ENCODE measurements at places on chromosomes 7 and 10.

GRCh38 chr7:137880432-137880831, 33.7 kb upstream of the DGKI start:
- DNase-seq, result no peak

- DNase-seq, result no peak
Observed at GRCh38 chr7:142759433-142759832, 10.2 kb downstream of the PRSS1 start.

- no peak for DNase-seq
Observed at GRCh38 chr10:58968389-58968755, 208.1 kb upstream of the PHYHIPL start.

GRCh38 chr7:424961-425793, 94.5 kb downstream of the PDGFA start:
- DNase-seq, result no peak

DNA sequence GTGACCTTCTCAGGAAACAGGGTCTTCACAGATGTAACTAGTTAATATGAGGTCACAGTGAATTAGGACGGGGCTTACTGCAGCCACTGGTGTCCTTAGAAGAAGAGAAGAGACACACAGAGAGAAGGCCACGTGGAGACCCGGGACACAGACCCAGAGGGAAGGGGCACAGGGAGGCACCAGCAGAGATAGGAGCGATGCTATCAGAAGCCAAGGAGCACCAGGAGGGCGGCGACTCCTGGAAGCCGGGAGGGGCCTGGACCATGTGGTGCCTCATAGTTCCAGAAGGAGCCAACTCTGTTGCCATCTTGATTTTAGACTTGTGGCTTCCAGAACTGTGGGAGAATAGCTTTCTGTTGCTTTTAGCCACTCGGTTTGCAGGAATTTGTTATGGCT, 505.9 kb downstream of the TCERG1L start:
- no peak for DNase-seq

GRCh38 chr10:31770307-31770902, 158.2 kb downstream of the ARHGAP12 start:
- DNase-seq, result no peak

- DNase-seq, result no peak
Observed at GRCh38 chr10:79336739-79337138, 10.5 kb upstream of the PPIF start.

DNA sequence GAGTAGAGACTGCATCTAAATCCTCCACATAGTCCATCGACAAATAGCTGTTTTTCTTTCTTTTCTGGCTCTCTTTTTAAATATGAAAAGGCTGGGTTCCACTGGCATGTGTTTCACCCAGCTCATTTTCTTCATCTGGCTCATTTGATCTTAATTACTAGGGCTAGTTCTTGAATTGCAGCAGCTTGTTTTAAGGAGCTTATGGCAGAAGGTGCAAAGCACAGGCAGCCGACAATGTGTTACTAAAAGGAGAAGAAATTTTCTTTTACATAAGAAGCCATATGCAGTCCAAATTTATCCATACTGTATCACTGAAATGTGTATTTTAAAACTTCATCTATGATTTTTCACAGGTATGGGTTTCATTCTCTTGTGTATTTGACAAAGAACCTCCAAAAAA, 205.6 kb upstream of the PTER start:
- no peak for DNase-seq

- no peak for DNase-seq
Observed at GRCh38 chr7:30460246-30460633, 18.3 kb downstream of the NOD1 start.

GRCh38 chr7:6142871-6143380, 111.8 kb downstream of the ANKRD61 start:
- no peak for DNase-seq

- no peak for DNase-seq
Observed at GRCh38 chr7:935164-935873, 19.2 kb downstream of the ADAP1 start.

DNA sequence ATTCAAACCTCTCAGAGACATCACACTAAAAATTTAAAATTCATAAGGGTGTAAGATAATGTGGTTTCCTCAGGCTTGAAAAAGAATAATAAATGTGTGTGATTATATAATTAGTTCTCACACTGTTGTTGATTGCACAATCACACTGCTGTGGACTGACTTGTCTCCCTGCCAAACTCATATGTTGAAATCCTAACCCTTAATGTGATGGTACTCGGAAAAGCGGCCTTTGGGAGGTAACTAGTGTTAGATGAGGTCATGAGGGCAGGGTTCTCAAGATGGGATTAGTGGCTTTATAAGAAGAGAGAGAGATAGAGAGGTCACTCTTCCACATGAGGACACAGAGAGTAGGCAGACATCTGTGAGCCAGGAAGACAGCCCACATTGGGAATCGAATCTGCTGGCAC, 128.5 kb upstream of the COL1A2 start:
- DNase-seq, result no peak

DNA sequence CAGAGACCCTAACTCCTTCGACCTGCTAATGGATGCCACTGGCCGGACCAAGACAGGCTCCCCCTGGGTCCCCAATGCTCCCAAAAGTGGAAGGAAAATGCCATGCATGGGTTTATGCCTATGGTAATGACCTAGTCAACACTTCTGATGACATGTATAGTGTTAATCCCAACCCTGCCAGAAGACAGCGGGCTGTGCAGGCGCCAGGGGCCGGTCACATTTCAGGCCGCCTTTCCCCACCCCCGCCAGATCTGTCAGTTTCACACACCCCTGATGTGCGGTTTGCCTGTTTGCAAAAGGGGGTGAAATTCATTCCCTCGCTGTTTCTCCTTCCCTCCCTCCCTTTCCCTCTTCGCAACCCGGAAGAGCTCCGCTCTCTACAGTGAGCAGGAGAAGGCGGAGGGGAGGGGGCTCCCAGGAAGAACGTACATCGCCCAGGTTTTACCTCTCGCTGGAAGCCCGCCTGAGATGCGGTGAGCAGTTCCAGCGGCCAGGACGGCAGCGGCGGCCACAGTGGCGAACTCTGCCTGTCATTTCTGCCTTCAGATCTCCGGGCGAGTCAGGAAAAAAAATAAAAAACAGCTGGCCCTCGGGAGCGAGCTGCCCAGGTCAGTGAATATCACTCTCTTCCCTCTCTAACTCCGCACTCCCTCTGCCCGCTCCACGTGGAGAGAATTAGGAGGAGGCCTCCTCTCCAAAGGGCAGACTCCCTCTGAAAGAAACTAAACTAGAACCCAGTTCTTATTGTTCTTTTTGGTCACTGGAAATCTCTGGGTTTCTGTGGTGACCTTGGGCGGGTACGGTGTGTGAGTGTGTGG, 9.4 kb upstream of the GATA3 start:
- DNase-seq, result peak; percentile 39

DNA sequence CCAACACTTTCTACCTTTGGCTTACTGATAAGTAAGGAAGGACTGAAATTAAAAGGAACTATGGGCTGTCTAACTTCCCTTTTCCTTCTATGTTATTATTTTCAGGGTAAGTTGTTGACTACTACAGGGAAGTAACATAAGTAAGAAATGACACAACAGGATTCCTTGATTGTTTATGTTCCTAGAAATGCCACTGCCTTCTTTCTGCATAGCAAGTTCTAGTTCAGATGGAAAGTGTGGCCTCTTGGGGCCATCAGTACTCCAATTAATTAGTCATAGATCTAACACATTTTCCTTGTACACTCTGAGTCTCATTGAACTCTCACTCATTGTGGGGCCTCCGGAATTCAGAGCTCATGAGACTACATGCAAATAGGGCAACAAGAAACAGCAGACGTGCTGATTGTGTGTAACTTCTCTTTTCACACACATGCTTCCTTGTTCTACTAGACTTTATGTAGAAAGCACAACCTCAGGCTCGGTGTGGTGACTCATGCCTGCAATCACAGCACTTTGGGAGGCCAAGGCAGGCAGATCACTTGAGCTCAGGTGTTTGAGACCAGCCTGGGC, 35.3 kb upstream of the HIBADH start:
- no peak for DNase-seq

GRCh38 chr10:52216852-52217251, 97.2 kb upstream of the DKK1 start:
- DNase-seq, result no peak

DNA sequence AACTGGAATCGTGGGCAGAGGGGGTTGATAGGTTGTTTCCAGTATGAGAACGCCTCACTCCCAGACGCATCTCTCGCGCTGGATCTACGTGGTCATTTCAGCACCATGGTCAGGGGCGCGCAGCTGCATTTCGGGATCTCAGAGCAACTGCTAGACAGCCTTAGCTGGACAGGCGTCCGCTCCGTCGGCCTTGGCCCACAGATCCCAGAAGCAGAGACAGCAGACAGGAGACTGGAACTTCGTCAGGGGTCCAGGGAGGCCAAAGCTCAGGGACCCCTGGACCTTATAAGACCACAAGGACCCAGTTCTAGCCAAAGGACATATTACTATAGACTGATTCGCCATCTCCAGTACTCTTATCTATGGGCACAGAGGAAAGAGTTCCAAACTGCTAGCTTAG, 5.3 kb downstream of the NEUROG3 start:
- DNase-seq, result peak; percentile 83

DNA sequence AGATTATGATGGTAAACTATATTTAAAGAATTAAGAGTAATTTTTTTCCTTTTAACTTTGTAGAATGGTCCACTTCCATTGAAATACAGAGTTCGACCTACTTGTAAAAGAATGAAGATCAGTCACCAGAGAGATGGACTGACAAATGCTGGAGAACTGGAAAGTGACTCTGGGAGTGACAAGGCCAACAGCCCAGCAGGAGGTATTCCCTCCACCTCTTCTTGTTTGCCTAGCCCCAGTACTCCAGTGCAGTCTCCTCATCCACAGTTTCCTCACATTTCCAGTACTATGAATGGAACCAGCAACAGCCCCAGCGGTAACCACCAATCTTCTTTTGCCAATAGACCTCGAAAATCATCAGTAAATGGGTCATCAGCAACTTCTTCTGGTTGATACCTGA, 8.3 kb downstream of the BMI1 start:
- DNase-seq, result no peak

DNA sequence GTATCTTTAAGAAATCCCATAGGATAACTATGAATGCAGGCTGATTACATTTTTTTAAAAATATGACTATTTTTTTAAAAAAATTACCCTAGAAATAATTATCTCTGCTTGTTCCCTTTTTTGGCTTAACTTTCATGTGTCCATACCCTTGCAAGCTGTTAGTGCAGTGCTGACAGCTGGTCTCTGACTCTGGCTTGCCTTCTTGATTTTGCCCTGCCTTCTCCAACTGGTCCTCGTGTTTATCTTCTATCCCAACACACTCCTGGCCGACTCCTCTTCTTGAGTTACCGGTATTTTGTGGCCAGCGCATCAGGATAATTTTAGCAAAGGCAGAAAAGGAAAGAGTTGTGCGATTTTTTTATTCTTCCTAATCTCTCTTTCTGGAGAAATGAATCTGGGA, 111.7 kb upstream of the STARD3NL start:
- DNase-seq, result no peak

DNA sequence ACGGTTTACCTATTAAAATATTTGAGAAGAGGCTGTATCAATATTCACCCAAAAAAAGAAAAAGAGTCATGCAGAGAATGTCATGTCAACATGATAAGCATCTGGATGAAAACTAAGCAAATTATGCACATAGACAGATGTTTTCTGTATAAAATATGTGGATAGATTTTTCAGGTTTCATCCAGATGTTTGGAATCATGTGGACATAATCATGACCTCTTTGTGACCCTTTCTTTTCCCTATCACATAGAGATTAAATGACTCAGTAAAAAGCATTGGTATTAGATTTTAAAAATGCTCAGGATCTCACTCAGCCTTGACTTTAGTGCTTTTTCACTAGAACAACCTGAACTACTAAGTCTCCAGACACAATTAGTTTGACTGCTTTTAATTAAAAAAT, 90.0 kb downstream of the FOXP2 start:
- no peak for DNase-seq

DNA sequence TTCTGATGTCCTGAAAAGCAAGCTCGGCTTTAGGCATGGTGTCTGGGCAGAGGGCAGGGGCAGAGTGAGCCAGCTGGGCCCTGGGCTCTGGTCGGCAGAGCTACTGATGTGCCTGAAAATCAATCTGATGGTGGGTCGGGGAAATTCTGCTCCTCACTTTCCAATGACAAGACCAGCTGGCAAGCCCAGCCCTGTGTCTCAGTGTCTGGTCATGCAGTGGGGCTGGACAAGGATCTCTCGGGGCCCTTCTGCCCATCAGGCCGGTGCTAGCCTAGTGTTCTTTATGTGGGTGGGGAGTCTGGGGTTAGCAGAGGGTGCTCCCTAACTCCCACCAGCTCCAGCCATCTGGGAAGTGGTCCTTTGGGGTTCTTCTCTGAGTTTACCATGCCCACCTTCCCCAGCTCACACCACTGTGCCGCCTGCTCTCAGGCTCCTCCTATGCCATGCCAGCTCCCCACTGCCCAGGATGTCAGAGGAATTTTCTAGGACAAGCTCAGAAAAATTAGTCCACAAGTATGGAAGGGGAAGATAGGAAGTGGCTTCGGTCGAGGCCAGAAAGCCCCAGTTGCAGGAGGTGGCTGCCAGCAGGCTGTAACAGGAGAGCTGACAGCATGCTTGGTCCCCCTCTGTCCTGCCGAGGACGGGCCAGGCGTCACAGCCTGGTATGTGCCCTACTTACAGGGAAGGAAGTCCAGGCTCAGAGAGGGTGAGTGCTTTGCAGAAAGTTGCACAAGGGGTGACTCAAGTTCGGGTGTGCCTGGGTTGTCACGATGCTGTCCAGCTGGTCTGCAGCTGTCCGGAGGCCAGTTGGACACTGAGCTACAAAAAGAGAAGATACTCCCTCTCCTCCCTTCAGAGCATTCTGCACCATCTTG, 135.2 kb downstream of the ADCY1 start:
- DNase-seq, result no peak

DNA sequence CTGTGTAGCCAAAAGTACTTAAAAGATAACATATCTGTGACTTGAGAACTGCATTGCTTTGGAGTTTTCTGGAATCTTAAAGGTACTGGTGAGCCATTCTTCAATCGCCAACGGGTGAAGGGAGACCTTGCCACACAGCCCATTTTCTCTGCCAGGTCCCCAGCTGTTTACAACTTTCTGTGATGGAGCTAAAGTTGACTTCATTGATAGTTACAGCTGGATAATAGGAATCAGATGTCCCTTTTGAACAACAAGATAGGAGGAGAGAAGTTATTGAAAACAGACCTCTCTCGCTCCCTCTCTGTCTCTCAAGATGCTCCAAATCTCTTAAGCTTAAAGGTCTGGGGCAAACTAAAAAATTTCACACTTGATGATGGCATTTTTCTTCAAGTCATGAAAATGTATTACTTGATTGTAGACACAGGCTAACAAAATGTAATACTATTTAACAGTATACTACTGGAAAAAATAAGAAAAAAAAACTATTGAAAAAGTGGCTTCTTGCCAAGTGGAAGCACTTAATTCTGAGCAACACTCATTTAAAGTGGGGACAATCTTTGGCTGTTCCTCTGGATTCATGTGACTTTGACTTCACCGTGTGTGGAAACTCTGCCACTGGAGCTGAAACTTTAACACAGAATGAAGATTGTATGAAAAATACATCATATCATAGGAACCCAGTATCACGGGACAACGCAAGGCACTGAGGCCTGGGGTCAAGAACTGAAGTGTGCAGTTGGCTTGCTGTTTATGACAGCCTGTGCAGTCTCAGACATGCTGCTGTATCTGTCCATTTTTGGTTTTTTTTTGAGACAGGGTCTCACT, 78.4 kb upstream of the AFAP1L2 start:
- no peak for DNase-seq

- no peak for DNase-seq
Observed at GRCh38 chr7:22194658-22195273, 162.2 kb downstream of the RAPGEF5 start.
